Coronary artery (tissue), 2 donors: ENCODE measurements at places on chromosomes 7 and 10.

- DNase-seq: no peak
These were observed 121.9 kb downstream of the PTPN20 start for GRCh38 chr10:47033081-47033480.

- no peak for DNase-seq
These were observed 213.3 kb upstream of the PHYHIPL start for GRCh38 chr10:58963101-58963534.

GRCh38 chr7:68684996-68685395 lies 913.3 kb upstream of the AUTS2 start:
- DNase-seq: no peak

DNA sequence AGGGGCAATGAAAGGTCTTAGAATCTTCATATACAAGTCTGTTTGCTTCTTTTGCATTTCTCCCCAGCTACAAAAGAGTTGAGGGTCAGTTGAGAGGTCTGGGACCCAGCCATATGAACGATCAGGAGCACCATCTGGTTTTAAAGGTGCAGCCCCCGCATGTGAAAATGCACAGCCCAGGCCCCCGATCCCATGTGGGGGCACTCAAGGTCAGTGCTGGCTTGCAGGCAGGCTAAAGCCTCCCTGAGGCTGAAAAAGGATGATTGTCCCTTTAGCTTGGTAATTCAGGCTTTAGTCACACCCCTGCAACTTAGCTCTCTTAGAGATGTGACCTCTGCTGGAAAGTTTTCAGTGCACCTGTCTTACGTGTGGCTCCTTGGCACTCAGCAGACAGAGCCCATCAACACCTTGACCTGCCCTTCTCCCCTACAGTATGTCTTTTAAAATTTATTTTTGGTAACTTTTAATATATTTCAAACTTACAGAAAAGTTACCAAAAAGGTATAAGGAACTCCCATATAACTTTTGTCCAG lies 80.1 kb upstream of the PDCD4 start:
- DNase-seq: no peak

DNA sequence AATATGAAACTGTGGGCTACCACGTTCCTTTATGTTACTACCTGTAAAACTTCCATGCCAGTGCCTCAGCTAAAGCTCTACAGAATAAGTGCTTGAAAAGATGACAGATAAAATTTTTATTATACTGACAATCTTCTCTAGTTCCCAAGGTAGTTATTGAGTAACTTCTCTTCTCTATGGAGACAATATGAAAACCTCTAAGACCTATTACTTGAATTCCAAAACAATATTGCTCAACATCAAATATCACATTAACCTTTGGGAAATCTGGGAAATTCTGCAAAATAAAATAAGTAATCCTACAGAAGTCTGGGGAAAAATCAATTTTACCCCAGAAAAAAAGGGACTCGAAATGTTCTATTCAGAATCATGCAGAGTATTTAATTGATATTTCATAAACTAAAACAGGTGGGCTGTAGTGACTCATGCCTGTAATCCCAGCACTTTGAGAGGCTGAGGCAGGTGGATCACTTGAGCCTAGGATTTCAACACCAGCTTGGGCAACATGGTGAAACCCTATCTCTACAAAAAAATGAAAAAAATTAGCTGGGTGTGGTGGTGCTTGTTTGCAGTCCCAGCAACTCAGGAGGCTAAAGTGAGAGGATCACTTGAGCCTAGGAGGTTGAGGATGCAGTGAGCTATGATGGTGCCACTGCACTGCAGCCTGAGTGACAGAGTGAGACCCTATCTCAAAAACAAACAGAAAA lies 23.8 kb upstream of the ANK3 start:
- DNase-seq: no peak

DNA sequence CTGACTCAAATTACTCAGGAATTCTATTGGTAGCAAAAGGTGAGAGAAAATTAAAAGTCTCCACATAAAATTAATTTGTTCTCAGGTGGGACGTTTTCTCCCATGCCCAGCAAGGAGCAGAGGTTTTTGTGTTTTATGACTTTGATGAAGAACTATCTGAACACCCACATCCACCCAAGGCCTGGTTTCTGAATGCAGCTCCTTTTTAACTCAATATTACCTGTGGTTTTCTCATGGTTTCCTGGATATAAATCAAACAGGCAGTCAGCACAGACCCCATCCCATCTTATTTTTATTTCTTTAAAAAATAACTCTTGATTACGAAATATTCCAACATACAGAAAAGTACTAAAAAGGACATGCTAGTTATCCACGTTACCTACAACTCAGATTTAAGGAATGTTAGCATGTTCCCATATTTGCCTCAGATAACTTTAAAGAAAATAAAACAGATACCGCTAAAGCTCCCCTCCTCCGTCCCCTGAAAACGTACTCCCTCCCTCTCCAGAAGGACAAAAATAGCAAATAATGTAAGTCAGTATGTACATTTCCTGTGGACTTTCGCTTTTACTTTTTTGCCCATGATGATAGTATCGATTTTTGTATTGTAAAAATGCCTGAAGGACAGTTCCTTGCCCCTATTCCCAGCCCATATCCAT lies 43.4 kb downstream of the GLI3 start:
- DNase-seq: no peak

GRCh38 chr10:50575477-50576244 lies 48.1 kb downstream of the SGMS1 start:
- DNase-seq: no peak

DNA sequence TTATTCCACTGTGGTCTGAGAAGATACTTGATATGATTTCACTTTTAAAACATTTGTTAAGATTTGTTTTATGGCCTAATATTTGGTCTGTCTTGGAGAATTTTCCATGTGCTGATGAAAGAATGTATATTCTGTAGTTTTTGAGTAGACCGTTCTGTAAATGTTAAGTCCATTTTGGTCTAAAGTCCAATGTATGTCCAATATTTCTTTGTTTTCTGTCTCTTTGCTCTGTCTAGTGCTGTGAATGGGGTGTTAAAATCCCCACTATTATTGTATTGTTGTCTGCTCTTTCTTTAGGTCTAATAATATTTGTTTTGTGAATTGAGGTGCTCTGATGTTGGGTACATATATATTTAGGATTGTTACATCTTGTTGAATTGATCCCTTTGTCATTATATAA lies 31.3 kb downstream of the DNAJC9 start:
- DNase-seq: no peak

DNA sequence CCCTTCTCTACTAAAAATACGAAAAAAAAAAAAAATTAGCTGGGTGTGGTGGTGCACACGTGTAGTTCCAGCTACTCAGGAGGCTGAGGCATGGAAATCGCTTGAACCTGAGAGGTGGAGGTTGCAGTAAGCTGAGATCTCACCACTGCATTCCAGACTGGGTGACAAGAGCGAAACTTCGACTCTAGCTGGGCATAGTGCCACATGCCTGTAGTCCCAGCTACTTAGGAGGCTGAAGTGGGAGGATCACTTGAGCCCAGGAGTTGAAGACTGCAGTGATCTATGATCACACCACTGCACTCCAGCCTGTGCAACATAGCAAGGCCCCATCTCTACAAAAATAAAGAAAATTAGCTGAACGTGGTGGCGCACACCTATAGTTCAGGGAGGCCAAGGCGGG lies 1.2 kb upstream of the SPACDR start:
- no peak for DNase-seq

DNA sequence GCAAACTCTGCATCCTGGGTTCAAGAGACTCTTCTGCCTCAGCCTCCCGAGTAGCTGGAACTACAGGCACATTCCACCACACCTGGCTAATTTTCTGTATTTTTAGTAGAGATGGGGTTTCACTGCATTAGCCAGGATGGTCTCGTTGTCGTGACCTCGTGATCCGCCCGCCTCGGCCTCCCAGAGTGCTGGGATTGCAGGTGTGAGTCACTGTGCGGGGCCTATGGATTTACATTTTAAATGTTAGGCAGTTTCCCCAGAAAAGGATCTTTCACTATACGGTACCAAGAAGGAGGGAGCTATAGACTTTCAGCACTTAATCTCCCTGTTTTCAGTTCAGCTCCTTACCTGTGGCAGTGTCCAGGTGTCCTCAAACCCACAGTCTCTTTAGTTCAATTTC lies 50.8 kb downstream of the SIRT1 start:
- DNase-seq: no peak
